ENCODE measurements at places on chromosomes 2 and 18. TPM values are rescaled to one million over a fixed set of nuclear protein-coding genes. Genes with fewer than 3 reads are reported as not detected.

The GMCL1 gene
- total RNA-seq: 14.0 TPM

DNA sequence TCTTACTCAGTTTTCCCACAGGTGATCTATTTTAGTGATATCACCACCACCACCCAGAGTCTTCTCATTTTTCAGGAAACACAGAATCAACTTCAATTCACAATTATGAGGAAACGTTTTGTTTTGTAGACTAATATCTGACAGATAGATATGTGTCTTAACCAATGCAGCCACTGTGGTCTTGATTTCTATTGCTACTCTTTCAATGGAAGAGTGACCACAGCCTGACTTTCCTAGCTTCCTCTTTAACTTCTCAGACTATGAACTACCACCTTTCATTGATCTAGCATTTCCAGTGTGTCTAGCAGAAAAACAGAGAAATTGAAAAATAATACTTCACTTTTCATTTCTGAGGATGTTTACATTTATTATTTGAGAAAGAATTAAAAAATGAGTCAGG, 20.5 kb downstream of the ADAM17 start:
- no peak for DNase-seq

The KLHL41 gene
- 1.8 TPM for total RNA-seq

DNA sequence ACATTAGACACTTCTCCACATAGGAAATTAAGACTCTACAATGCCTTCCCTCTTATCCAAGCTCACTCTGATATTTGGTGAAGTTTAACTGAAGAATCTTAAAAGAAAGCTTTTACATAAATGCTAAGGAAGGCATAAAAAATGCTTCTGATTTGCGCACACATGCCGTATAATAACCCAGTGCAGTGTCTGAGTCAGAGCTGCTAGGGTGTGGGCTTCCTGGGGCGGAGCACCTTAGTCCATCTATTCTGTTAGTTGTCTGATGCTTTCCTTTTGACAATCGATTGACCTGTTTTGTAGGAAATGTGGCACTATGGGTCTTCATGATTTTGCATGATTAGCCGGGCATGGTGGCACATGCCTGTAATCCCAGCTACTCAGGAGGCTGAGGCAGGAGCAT, 231.5 kb downstream of the AFF3 start:
- no peak for DNase-seq

The ACMSD gene
- total RNA-seq: 44.0 TPM

The CABYR gene
- total RNA-seq: 1.6 TPM

The NEB gene
- total RNA-seq: 0.88 TPM

- DNase-seq: no peak
Observed at GRCh38 chr2:178796079-178796677, 11.0 kb downstream of the TTN start.

GRCh38 chr2:165253178-165253577, 14.0 kb downstream of the SCN2A start:
- DNase-seq: no peak

The CNTNAP5 gene
- total RNA-seq: 0.50 TPM

The RASGRP3 gene
- 22.6 TPM for total RNA-seq

The RAD51AP2 gene
- total RNA-seq: not detected

GRCh38 chr2:108564510-108564909, 30.2 kb downstream of the LIMS1 start:
- DNase-seq: no peak

Measured in kidney (tissue), 22 donors.